ENCODE measurements at places on chromosomes 1 and 21. TPM values are rescaled to one million over a fixed set of nuclear protein-coding genes. Genes with fewer than 3 reads are reported as not detected.

Gene DENND1B
- 12.2 TPM for total RNA-seq

Gene C1orf141
- total RNA-seq: not detected

Gene CHD5
- 4.0 TPM for total RNA-seq

Gene AMY2A
- total RNA-seq: not detected

Gene AK4
- total RNA-seq: 29.5 TPM

Gene GOLT1A
- total RNA-seq: not detected

Gene INSRR
- 2.9 TPM for total RNA-seq

Gene MYBPH
- not detected for total RNA-seq

Gene PRRC2C
- 46.3 TPM for total RNA-seq
